T-helper 1 cell (primary cell): ENCODE measurements at places on chromosomes 16 and 17.

GRCh38 chr17:41352597-41353366 is 2.2 kb upstream of the KRT33A start:
- no peak for DNase-seq

DNA sequence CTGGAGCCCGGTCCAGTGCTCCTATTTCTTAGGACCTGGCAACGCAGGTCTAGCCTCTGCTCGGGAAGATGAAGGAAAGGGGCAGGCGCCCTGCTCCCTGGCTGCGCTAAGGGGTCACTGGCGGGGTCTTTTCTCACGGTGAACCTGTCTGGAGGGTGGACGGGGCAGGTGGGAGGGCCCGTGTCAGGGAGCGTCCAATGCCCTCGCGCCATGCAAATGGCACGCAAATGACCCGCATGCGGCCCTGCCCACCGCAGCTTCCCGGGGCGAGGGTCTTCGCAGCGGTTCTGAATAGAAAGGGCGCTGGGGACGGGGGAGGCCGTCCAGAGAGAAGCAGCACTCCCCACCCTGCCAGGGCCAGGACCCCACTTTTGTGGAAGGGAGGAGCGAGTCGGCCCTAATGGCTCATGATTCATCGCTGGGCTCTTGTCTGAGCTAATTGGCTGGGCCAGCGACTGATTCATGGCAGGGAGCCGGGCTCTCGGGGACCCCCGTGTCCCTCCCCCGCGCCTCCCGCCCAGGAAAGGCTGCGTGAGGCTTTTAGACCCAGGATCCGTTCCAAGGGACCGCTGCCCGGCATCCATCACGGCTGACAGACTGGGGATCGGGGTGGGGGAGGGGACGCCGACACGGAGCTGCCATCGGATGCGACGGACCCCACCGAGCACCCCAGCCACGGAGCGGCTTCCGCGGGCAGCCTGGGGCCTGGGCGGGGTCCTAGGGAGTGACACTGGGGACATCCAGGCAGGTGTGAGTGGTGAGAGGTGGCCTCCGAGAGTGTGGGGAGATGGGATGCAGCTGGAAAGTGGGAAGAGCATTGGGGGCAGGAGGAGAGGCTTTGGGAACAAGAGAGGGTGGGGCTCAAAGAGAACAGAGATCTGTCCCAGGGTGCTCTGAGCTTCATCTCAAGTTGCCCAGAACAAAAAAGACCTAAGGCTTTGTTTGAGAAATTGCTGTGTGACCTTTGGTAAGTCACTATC is 25.0 kb upstream of the NGFR start:
- no peak for DNase-seq

GRCh38 chr17:11353601-11354000 is 112.6 kb downstream of the SHISA6 start:
- DNase-seq = no peak

- DNase-seq = no peak
Measured at GRCh38 chr16:12097523-12098428, 121.2 kb downstream of the SNX29 start.

- DNase-seq = no peak
Measured at GRCh38 chr17:67557921-67558320, 159.8 kb upstream of the NOL11 start.

GRCh38 chr16:61900482-61900881 is 135.8 kb downstream of the CDH8 start:
- DNase-seq = no peak

DNA sequence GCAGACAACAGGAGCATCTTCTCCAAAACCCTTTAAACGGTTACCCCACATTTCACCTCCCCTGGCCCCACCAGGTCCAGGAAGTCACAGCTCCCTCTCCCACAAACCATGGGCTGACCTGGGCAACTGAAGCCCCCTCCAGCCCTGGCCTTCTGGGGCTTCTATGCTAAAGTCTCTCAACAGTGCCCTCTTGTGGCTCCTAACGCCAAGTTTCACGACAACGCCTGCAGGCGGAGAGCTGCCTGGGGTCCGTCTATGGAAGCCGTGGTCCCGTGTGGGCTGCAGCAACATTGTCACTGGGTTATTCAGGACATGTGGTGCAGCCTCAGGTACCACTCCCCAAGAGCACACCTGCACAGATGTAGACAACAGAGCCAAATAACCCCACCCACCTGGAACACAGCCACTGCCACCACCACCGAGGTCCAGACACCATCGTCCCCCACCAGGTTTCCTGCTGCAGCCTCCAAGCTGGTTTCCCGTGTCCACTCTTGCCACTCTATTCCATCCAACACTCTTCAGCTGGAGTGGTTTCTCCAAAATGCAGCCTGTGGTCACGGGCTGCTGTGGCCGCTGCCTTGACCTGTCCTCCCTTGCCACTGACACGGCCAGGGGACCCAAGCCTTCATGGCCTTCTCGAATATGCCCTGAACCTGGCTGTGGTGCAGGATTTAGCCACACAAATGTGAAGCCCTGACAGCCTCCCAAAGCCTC is 19.1 kb downstream of the C16orf95 start:
- no peak for DNase-seq

DNA sequence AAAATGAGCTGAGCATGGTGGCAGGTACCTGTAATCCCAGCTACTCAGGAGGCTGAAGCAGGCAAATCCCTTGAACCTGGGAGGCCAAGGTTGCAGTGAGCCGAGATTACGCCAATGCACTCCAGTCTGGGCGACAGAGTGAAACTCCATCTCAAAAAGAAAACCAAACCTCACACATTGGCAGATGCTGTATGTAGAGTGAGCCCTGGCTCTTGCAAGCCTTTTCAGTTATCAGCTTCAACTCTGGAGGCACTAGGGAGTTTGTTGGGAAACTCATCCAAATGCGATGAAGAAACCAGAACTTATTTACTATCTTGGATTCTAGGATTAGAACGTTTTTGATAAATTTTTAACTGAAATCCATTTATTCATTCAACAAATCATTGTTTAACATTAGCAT is 56.9 kb upstream of the RASL10B start:
- DNase-seq = no peak
